ENCODE measurements at places on chromosomes 4 and X.

DNA sequence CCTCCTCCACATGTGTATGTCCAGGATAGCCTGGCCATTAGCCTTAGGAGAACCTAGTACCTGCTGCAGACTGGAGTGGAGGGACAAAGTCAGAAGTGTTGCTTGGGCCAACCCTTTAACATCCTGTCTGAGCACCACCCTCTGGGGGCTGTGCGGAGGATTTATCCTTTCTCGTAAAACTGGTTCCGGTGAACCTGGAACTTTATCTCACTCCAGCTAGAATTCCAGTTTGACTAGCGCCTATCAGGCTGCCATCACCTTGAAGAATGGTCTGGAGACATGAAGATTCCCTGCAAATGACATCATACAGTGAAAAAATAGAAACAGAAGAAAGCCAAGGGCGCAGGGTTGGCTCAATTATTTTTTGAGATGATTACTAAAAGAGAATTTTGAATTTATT, 4.0 kb downstream of the TCEAL8 start:
- no peak for DNase-seq

- DNase-seq = no peak
Measured at GRCh38 chr4:141416677-141417363, 196.1 kb downstream of the ZNF330 start.

GRCh38 chr4:68905939-68906779, 45.4 kb downstream of the UGT2A3 start:
- no peak for DNase-seq

DNA sequence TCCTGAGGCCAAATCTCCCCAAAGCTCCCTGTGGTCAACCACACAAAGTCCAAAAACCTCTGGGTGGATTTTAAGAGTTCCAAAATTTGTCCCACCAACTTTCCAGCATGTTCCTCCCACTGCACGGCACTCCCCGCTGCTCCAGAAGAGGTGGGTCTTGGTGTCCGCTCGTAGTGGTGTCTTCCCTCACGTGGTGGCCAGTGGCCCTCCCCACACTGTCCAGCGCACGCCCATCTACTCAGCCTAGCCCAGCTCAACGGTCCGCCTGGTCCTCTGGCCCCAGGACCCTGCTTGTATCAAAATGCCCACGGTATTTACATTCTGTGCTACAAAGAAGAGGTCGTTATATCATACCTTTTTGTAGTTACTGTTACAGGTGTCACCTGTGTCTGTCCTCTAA, 83.5 kb downstream of the NSUN7 start:
- DNase-seq = no peak

DNA sequence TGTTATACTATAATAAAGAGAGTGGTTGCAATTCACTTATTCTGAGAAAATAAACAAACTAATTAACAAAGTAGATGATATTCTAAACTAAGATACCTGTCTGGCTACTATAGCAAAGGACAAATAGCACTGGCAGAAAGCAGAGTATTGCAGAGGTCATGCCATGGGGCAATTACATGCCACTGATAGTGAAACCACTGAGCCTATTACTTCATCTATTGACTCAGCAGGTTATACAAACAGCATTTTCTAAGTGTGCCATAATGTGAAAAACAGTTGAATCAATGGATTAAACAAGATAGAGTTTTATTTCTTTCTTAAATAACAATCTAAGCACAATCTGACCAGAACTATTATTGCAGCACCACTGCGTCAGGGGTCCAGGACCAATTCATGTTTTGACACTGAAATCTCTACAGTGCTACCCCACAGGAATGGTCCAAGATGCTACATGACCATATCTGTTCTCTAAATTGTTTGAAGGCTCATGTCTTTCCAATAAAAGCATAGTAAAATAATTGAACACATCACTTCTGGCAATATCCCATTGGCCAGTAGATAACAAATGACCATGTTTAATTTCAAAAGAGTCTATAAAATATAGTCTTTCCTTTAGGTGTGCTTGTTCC, 389.5 kb upstream of the GRID2 start:
- no peak for DNase-seq

All from thoracic aorta (tissue), 2 donors.